ENCODE measurements at places on chromosomes 4 and X.

DNA sequence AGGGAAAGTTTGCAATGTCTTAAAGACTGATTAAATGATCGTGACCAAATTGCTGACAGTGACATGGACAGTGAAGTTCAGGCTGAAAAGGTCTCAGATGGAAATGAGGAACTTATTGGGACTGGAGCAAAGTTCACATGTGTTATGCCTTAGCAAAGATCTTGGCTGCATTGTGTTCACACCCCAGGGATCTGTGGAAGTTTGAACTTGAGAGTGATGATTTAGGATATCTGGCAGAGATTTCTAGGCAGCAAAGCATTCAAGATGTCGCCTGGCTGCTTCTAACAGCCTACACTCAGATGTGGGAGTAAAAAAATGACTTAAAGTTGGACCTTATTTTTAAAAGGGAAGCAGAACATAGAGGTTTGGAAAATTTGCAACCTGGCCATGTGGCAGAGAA lies 21.4 kb downstream of the SCARB2 start:
- DNase-seq: no peak

- DNase-seq: no peak
These were observed 71.3 kb upstream of the FBXW7 start for GRCh38 chr4:152607178-152607577.

DNA sequence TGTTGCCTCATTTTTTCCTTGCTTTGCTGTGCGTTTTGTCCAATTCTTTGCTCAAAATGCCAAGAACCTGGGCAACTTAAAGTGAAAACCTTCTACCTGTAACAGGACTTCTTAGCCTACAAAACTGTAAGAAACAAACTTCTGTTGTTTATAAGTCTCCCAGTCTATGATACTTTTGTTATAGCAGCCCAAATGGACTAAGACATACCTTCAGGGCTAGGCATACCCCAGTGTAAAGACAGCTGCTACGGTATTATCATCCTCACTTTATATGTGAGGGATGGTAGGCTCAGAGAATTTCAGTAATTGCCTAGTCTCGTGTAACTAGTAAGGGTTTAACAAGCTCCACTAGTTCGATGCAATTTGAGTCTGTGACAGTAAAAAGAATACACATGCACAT lies 6.0 kb upstream of the OPHN1 start:
- DNase-seq: no peak

GRCh38 chr4:63218856-63219255 lies 1190.4 kb downstream of the TECRL start:
- DNase-seq: no peak

GRCh38 chrX:130915302-130915701 lies 12.3 kb upstream of the ENOX2 start:
- no peak for DNase-seq

- DNase-seq: no peak
These were observed 222.6 kb downstream of the DCTD start for GRCh38 chr4:182694551-182694950.

DNA sequence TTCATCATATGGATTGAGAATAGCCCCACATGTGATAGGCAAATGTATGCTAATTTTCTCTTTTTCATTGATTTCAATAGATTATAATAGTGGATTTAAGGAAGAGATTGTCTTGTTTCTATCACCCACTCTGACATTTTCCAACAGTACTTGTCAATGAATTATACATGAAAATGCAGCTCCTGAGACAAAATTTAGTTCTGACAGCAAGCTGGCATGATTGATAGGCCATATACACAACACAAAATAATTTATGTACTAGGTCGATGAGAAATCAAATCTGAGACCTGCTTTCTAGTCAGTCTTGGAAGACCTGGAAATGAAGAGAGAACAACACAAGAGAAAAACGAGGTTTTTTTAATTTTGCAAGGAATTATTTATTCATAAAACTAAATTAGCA lies 118.0 kb upstream of the MYOZ2 start:
- no peak for DNase-seq

DNA sequence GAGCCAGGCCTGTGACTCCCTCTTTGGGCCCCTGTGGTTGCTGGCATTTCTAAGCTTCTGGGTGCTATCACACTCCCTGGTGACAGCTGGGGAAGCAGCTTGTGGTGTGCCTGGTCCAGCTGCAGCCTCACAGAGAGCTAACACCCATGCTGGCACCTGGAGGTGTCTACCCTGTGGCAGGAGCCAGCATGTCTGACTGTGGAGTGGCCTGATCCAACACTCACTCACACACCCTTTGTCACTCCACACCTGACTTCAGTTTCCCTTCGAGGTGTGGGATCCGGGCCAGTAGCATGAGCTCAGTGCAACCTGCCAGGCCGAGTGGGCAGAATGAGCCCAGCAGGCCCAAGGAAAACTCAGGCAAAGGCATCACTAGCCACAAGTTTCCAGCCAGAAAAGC lies 67.5 kb downstream of the TECRL start:
- DNase-seq: no peak

- no peak for DNase-seq
These were observed at the start of gene PRRG1 for GRCh38 chrX:37349221-37350033. TSS of gene PRRG1 (plus strand) at chrX:37349364. CDS start at chrX:37406250, 56,886 bp downstream.

DNA sequence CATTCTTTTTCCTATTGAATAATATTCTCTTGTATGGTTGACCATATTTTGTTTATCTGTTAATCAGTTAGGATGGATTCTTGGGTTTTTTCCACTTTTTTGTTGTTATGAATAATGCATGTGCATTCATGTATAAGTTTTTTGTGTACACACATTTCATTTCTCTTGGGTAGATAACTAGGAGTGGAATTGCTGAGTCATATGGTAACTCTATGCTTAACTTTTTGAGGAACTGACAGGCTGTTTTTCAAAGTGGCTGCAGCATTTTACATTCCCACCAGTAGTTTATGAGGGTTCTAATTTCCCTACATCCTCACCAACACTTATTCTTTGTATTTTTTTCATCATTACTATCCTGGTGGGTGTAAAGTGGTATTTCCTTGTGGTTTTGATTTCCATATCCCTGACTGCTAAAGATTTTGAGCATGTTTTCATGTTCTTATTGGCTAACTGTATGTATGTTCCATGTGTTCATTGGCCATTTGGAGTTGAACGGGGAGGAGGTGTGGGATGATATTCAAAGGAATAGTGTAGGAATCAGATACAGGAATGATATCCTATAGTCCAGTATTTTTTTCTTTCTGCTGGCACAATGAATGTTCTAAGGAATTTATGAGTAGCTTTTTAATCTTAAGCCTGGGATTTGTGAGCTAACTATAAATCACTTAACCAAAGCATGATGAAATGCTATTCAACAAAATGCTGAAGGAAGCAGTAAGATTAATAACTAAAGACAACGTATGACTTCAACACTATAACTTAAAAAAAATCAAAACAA lies 114.3 kb downstream of the AMELX start:
- DNase-seq: no peak

- no peak for DNase-seq
These were observed 1591.7 kb upstream of the ADGRL3 start for GRCh38 chr4:59608466-59608865.

GRCh38 chr4:88503344-88503743 lies 20.2 kb downstream of the PYURF start:
- no peak for DNase-seq

DNA sequence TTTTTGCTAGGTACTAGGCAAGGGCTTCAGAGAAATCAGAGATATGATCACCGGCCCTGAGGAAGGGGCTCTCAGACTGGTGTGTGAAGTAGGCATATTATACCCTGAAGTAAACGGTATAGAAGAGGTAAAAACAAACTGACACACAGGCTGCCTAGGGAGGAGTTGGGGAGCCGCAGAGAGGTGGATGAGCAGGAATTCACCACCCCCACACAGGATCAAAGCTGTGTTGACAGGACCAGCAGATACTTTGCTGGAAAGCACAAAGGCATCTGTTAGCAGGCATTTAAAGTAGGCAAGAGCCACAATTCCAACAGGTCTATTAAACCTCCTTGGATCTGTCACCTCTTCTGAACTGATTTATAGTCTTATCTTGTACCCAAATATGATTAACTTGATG lies 71.8 kb upstream of the GPR34 start:
- DNase-seq: no peak

DNA sequence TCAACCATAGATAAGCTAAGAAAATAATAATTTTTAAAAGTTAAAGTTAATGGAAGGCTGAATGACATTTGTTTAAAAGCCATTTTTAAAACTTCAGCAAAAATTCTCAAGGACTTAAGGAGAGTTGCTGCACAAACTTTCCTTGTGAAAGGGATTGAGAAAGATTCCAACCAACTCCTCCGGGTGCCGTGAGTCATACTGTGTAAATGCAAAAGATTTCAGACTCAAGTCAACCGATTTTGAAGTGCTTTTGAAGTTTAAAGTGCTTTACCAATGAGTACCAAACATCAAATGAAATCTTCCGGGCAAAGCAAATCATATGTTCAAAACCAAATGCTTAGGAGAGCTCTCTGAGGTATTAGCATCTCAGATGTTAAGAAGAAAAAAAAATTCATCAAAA lies 31.4 kb downstream of the VCX2 start:
- no peak for DNase-seq

- no peak for DNase-seq
These were observed 287.5 kb downstream of the ACTRT1 start for GRCh38 chrX:127764674-127765073.

- no peak for DNase-seq
These were observed 35.8 kb upstream of the TADA2B start for GRCh38 chr4:7007142-7007907.

- no peak for DNase-seq
These were observed 248.3 kb downstream of the DHRSX start for GRCh38 chrX:2252331-2253065.

DNA sequence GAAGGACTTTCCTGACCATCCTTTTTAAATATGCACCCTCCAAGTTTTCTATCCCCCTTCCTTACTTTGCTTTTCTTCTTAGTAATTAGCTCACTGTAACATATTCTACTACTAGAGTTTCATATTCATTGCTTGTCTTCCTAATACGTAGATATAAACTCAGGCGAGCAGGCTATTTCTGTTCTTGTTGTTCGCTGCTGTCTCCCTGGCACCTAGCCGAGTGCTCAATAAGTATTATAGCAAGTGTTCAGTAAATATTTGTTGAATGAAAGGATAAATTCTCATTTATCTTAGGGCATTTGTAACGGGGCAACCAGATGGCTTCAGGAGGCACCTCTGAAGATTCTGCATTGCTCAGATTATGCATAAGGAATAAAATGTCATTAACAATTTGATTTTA lies 6.8 kb upstream of the RHOH start:
- no peak for DNase-seq

- no peak for DNase-seq
These were observed 8.8 kb downstream of the FAM53A start for GRCh38 chr4:1675136-1675801.

DNA sequence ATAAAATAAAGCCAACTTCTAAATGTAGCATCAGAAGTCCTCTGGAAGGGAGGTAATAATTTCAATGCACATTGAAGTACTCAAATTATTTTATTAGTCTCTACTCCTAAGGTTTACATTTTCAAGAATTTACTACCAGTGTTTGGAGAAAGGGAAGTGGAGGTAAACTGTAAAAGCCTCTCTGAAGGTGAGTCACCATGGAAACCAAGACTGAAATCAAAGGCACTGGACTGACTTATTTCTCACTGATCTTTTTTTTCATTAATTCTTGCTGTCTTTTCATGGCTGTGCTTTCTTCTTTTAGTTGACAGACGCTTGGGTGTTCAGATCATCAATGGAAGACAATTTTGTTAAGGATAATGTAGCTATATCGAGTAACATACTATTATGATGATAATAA lies 9.7 kb downstream of the SLC39A8 start:
- DNase-seq: no peak

DNA sequence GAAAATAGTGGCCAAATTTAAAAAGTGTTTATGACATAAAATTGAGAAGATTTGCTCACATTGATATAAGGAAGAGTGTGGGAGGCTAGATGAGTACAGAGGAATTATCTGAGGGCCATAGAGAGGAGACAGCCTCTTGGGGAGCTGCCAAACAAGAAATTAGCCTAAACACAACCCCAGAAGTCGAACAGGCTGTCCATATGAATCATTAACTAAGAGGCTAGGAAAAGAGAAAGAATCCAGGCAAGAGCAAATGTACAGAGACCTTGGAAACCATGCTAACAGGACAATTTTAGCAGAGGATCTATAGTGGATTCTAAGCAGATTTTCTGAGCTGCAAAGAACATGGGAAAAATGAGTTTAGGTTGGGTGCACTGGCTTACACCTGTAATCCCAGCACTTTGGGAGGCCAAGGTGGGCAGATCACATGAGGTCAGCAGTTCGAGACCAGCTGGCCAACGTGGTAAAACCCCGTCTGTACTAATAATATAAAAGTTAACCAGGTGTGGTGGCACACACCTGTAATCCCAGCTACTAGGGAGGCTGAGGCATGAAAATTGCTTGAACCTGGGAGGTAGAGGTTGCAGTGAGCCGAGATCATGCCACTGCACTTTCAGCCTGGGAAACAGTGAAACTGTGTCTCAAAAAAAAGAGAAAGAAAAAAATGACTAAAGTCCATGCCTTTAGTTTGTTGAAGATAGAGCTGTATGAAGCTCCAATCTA lies 76.1 kb downstream of the NWD2 start:
- DNase-seq: no peak

DNA sequence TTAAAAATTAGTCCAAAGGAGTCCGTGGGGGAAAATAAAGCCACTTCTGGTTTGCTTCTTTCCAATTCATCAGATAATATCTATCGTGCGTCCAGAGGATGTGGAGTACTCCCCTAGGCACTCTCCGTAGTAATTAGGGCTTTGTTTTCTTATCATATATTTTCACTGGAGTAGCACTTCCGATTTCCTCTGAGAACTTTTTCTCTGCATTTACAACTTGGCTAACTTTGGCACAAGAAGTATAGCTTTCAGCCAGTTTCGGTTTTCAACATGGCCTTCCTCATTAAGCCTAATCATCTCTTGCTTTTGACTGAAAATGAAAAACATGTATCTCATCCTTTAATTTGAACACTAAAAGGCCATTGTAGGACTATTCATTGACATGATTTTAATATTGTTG lies 80.5 kb downstream of the CASP3 start:
- DNase-seq: no peak

DNA sequence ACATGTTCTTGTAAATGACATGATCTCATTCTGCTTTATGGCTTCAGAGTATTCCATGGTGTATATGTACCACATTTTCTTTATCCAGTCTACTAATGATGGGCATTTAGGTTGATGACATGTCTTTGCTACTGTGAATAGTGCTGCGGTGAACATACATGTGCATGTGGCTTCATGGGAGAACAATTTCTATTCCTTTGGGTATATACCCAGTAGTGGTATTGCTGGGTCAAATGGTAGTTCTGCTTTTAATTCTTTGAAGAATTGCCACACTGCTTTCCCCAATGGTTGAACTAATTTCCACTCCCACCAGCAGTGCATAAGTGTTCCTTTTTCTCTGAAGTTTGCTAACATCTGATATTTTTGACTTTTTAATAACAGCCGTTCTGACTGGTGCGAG lies 1080.3 kb downstream of the CCSER1 start:
- no peak for DNase-seq

- DNase-seq: no peak
These were observed 1.2 kb downstream of the GUCY1A1 start for GRCh38 chr4:155667568-155668511.

GRCh38 chrX:791479-792034 lies 161.0 kb downstream of the SHOX start:
- no peak for DNase-seq

Measured in stimulated activated CD8-positive, alpha-beta memory T cell treated with anti-CD3 and anti-CD28 coated beads, Interleukin-4, amount 100 ng/mL, for 24 hours (primary cell).